ENCODE measurements at places on chromosomes 12 and 14. TPM values are rescaled to one million over a fixed set of nuclear protein-coding genes. Genes with fewer than 3 reads are reported as not detected.

GRCh38 chr14:77099425-77100167, 1.5 kb downstream of the CIPC start:
- no peak for DNase-seq

DNA sequence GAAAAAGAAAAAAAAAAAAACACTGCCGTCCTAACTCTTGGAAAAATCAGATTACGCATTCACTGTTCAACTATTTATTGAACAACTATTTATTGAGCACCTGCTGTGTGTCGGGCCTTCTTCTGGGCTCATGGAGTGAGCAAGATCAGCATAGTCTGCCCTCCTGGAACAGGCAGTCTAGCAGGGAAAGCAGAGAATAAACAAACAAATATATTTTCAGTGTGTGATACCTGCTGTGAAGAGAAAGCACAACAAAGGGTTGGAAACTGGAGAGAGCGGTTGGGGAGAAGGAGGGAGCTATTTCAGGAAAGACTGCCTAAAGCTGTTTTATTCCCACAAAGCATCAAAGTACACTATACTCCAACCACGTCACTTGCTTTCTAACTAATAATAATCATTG, 10.8 kb downstream of the PROX2 start:
- no peak for DNase-seq

DNA sequence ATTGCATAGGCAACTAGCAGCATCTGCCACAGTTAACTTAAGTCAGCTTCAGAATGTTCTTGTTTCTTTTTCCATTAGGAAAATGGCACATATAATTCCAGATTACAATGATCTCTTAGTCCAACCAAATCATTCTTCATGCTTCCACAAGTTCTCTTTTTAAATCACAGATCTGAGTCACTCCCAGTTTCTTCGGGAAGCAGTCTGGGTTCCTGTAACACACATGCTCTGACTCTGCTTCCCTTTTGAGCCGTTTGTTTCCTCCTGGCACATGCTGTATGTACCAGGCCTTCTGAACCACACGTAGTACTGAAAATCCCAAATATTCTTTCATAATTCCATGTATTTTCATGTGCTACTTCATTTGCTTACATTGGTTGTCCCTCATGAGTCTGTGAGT, 388.8 kb upstream of the PDE3A start:
- no peak for DNase-seq

The MARS1 gene
- total RNA-seq = 82.5 TPM

The CLEC6A gene
- not detected for total RNA-seq
